ENCODE measurements at places on chromosomes 3 and 15.

GRCh38 chr3:125367403-125368230 lies 7.5 kb downstream of the ZNF148 start:
- no peak for DNase-seq

GRCh38 chr3:66115858-66116654 lies 77.3 kb upstream of the MAGI1 start:
- no peak for DNase-seq

DNA sequence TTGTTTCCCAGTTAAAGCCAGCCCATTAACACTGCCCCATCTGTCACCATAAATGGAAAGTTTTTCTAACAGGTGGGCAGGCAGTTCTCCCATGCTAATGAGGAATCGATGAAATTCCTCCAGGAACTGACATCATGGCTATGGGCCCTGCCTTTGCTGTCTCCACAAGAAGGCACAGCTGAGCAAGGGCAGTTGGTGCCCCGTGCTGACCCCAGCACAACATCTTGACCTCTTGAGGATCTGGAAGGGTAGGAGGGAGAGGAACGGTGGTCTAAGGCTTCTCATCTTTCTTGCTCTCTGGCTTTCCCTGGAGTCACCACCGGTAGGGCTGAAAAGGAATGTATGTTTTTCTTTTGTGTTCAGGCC lies 46.7 kb downstream of the CHCHD6 start:
- no peak for DNase-seq

DNA sequence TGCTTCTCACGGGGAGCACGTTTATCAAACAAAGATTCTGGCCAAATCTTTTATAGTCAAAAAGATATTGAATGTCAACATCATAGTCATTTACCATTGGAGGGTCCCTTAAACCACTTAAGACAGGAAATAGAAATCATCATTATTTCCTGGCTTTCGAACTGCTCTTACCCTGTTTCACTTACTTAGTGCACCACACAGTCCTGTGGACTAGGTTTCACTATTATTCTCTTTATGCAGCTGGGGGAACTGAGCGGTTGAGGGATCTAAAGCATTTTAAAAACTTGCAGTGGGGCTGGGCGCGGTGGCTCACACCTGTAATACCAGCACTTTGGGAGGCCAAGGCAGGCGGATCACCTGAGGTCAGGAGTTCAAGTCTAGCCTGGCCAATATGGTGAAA lies 13.7 kb upstream of the TPRG1 start:
- no peak for DNase-seq

- DNase-seq: no peak
Observed at GRCh38 chr3:103158183-103158582, 723.4 kb downstream of the ZPLD1 start.

DNA sequence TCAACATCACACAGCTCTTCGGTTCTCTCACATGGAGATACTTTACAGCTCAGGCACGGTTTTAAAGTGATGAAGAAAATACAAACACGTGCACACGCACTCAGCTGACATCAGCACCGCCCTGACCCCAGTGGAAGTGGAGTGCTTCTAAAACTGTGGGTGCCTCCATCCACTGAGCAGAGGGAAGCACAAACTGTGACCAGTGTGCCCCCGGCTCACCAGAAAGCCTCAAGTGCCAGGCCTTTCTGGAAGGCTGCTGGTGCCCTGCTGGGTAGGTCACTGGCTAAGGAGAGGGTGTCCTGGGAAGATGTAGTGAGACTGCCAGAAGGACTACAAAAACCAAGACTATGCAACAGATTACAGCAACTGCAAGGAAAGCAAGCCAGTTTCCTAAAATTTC lies 78.5 kb downstream of the OCA2 start:
- no peak for DNase-seq

DNA sequence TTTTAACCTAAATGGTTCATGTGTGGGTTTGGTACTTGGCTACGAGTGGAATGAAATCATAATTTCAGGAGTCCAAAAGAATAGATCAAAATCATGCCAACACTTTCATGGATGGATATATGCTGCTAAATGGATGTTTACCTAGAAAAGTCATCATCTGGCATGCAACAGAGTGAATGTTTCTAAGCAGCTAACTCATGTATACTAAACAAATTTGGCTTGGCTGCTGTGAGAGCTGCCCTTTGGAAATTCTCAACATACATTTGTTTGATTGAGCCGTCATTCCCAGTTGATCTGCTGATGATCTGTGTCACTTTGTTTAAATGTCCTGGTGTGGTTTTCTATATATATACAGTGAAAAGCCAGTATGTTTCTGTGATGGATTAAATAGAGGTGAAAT lies 263.3 kb downstream of the MECOM start:
- DNase-seq: no peak

DNA sequence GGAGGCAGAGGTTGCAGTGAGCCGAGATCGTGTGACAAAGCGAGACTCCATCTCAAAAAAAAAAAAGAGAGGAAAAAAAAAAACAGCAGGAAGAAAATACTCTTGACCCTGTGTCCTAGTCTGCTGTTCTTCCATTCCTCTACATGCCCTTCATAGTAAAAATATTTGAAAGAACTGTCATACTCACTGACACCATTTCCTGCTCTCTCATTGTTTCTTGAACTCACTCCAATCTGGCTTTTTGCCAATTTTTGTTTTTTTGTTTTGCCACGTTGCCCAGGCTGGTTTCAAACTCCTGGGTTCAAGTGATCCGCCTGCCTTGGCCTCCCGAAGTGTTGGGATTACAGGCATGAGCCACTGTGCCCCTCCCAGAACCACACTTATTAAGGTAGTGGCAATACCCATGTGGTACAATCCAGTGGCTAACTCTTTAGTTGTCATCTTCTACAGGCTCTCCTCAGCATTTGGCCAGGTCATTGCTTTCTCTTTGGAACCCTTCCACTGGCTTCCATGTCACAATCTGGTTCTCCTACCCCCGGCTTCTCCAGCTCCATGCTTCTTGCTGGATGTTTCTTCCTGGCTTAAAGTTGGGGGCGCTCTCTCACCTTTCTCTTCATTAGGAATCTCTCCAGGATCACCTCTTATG lies 238.2 kb upstream of the C2CD4B start:
- no peak for DNase-seq

GRCh38 chr3:70064194-70064779 lies 64.8 kb downstream of the SAMMSON start:
- DNase-seq: peak; percentile 11

- no peak for DNase-seq
Observed at GRCh38 chr3:117611211-117611610, 901.6 kb downstream of the TUSC7 start.

DNA sequence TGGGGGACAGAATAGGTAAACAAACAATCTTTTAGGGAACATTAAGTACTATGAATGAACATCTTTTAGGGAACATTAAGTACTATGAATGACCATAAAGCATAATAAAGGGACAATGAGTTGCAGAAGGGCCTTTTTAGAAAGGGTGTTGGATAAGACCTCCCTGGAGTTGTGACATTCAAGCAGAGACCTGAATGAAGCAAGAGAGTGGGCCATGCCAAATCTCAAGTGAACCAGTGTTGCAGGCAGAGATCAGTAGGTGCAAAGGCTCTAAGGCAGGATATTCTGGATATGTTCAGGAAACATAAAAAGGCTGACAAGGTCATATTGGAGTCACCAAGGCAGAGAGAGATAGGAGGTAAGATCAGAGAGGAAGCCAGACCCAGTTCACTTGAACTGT lies 29.4 kb upstream of the ZBTB38 start:
- DNase-seq: no peak

- DNase-seq: no peak
Observed at GRCh38 chr3:139758654-139759291, 81.0 kb upstream of the NMNAT3 start.

DNA sequence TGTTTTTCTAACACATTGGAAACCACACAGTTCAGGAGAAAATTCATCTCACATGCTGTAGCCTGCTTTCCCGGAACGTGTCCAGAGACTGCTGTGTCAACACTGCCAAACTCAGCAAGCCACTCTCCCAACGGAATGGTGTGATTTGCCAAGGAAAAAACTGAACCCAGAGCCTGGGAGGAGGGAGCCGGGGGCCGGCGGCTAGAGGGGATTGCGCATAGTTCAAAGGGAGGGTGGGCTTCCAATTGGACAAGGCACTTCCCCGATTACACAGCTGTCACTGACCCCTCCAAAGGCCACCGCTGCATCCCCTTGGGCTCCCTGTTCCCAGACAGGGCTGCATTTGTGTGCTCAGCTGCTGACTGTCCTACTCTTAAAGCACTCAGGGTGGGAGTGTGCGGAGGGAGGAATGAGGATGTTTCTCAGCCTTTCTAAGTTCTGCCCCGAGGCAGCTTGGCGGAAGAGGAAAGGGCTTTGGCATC lies 256.2 kb downstream of the ZNF621 start:
- DNase-seq: no peak

- DNase-seq: no peak
Observed at GRCh38 chr3:59265566-59265965, 215.7 kb upstream of the CFAP20DC start.

- peak; percentile 75 for DNase-seq
Observed at GRCh38 chr3:197501879-197502620, 53.7 kb downstream of the BDH1 start.

DNA sequence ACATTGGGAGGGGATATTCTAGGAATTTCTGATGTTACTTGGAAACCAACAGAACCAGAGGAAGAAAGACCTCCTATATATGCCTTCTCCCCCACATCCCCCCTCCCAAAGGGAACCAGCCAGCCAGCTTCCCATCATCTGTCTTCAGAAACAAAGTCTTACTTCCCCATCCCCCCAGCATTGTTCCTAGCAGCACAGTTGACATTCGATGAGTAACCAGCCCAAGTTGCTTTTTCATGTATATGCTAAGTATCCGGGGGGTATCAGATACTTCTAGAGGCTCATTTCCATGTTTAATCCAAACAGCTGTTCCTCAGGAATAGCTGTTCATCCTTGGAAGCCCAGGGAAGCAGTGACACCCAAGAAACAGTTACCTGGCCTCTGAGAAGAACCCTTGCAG lies 16.0 kb downstream of the RMDN3 start:
- no peak for DNase-seq

DNA sequence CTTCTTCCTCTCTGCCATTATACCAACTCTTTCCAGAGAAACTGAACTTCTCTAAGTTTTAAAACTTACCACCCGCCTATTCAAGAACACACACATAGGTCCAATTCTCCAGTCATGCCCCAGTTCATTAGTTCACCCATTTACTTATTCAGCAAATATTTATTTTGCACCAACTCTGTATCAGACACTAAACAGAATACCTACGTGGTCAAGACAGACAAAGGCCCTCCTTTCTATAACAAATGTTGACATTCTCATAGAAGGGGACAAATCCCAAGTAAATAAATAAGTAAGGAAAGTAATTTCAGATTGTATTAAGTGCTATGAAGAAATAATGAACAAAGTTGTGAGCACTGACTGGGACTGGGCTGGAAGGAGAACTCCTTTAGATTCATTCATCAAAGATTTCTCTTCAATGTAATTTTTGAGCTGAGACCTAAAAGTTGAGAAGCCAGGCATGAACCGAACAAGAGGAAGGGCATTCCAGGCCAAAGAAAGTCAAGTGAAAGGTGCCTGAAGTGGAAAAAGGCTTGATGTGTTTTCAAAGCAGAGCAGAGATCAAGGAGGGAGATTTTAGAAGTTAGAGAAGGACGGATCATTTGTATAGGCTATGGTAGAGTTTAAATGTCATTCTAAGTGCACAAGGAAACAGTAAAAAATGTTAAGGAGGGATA lies 120.4 kb downstream of the P3H2 start:
- DNase-seq: no peak

- no peak for DNase-seq
Observed at GRCh38 chr3:141878817-141879216, 2.4 kb downstream of the ATP1B3 start.

GRCh38 chr15:69385831-69386230 lies 28.3 kb upstream of the KIF23 start:
- no peak for DNase-seq

DNA sequence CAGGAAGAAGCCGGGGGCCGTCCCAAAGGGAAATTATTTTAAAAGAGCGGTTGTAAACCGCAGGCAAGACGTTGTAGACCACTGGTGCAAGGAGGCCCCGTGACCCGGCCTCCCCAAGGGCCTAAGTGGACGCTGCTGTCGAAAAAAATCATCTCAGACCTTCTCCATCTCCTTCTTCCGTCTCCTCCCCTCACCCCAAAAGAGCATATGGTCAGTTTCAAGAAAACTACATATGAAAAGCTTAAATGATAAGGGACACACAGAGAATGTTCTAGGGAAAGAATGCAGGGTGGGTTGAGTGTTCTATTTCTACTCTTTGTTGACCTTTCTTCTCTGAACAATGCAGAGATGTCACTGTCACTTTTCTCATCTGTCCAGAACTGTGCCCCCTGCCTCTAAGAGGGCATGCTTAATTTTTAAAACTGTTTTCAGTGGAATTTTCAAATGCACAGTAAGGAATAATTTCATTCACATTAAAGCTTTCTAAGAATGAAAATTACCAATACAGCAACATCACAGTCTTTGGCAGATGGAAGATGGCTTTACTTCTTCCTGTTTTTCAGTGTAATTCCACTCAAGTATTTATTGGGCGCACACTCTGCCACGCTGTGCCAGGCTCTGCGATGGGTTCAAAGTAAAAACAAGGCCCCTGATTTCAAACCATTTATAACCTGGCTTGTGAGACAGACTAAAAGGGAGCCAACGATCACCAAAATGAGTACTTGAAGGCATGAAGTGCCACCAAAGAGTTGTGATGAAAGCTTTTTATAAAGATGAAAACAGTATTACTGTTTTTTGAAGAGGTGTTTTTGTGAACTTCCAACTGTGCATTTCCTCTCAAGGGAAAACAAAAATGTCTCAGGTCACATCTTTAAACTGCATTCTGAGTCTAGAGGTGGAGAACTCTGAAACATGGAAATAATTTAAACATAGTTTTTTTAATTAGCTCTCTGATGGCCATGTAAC lies 891 bp upstream of the TOP2B start:
- DNase-seq: no peak

- no peak for DNase-seq
Observed at GRCh38 chr15:74500401-74500800, 39.4 kb upstream of the UBL7 start.

- no peak for DNase-seq
Observed at GRCh38 chr15:58374147-58374546, 57.6 kb upstream of the LIPC start.

GRCh38 chr15:31136016-31136415 lies 34.5 kb upstream of the TRPM1 start:
- no peak for DNase-seq

- no peak for DNase-seq
Observed at GRCh38 chr3:153051427-153052095, 110.5 kb upstream of the RAP2B start.

- DNase-seq: peak; percentile 81
Observed at GRCh38 chr3:184543843-184544512, 17.6 kb upstream of the EPHB3 start.

GRCh38 chr15:82058517-82059204 lies 12.8 kb upstream of the MEX3B start:
- DNase-seq: no peak

Measured in stimulated activated CD4-positive, alpha-beta T cell treated with anti-CD3 and anti-CD28 coated beads, Interleukin-15, amount 100 ng/mL, for 24 hours (primary cell).